Left ventricle myocardium superior (tissue), 1 donor: ENCODE measurements at places on chromosomes 13 and 19. TPM values are rescaled to one million over a fixed set of nuclear protein-coding genes. Genes with fewer than 3 reads are reported as not detected.

PEAK3 gene
- total RNA-seq, result 0.87 TPM

CCDC61 gene
- total RNA-seq, result 7.7 TPM

GRCh38 chr13:22214184-22214583 lies 543.3 kb downstream of the FGF9 start:
- no peak for DNase-seq

KCNN4 gene
- 0.50 TPM for total RNA-seq

GRCh38 chr13:35411059-35411744 lies 65.3 kb downstream of the MAB21L1 start:
- no peak for DNase-seq

GRCh38 chr19:50478901-50479715 lies 2.5 kb upstream of the GARIN5A start:
- no peak for DNase-seq

- no peak for DNase-seq
Observed at GRCh38 chr13:82116422-82116989, 1765.8 kb downstream of the SLITRK1 start.

LSR gene
- 6.1 TPM for total RNA-seq

OLFM2 gene
- 1.8 TPM for total RNA-seq

DNA sequence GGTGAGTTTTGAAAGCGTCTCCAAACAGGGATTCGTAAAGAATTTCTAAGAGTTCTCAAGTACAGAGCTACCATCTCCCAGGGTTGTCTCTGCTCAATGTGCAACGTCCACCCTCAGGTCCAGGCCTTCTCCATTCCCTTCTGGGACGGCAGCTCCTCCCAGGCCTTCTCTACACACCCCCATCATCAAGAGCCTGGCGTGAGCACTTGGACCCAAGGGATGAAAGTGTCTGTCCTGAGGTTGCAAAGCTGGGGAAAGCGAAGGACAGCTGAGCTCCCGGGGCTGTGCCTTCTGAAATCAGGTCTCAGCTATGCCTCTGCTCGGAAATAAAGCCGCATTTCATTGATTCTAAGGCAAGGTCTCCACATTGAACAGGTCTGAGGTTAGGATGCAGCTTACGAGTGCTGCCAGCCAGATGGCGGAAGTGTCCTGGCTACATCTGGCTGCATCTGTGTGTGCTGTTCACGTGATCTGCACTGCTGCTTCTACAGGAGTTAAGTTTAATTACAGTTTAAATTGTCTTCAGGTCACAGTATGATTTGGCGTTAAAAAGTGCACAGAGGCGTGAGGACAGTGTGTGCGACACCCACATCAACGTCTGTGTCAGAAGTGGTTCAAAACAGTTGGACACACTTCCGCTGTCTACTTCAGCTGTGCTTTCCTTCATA lies 27.0 kb upstream of the MIER2 start:
- DNase-seq, result no peak

IGFL3 gene
- total RNA-seq, result not detected

GRCh38 chr13:86085890-86086289 lies 286.7 kb upstream of the SLITRK6 start:
- no peak for DNase-seq

ZNF541 gene
- 0.47 TPM for total RNA-seq

UBE2L5 gene
- not detected for total RNA-seq

ZNF837 gene
- total RNA-seq, result 0.37 TPM

IFI30 gene
- 20.6 TPM for total RNA-seq

NR1H2 gene
- total RNA-seq, result 76.5 TPM

DNA sequence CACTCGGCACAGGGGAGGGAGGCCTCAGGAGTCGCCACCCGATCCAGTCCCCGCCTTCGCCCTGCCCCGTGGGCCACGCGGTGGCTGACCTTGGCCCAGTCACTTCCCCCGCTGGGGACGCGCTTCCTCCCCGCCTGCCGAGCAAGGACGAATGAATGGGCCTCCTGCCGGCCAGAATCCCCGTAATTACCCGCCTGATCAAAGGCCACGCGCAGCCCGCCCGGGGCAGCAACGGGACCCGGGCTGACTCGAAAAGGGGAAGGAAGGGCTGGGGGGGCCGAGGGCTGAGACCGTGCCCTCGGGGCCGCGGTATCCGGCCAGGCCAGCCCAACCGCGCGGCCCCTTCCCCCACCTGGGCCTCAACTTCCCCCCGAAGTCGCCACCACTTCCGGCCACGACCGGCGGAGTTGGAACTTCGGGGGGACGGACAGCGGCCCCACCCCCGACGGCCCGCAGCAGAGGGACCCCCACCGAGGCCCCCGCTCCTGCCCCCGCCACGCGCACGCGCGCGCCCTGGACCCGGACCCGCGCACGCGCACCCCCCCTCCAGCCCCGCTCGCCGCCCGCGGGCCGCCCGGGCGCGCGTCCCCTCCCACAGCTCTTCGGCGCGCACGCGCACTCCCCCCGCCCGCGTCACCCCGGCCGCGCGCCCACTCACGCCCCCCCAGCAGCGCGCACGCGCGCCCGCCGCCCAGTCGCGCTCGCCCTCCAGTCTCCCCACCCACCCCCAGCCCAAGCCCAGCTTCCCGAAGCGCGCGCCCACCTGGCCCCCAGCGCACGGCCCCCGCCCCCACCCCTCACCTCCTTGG lies 520 bp downstream of the ZNF787 start:
- peak; percentile 88 for DNase-seq

DNA sequence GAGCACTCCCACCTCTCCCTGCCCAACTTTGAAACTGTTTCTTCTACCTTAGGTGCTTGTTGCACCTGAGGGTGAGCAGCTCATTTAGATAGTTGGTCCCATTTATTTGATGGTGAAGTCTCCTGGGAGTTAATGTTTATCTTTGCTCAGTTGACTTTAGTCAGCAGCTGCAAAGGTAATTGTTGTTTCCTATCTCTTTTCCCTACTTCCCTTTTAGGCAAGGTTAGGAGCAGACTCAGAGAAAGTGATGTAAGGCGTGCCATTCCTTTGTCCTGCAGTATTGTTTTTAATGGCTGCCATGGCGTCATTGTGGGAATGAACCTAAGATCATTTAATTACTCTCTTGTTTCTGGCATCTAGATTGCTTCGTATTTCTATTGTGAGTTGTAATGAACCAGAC lies 11.6 kb downstream of the AKAP11 start:
- DNase-seq, result no peak

- peak; percentile 91 for DNase-seq
Observed at GRCh38 chr19:14006766-14007562, 844 bp upstream of the RFX1 start.

DNA sequence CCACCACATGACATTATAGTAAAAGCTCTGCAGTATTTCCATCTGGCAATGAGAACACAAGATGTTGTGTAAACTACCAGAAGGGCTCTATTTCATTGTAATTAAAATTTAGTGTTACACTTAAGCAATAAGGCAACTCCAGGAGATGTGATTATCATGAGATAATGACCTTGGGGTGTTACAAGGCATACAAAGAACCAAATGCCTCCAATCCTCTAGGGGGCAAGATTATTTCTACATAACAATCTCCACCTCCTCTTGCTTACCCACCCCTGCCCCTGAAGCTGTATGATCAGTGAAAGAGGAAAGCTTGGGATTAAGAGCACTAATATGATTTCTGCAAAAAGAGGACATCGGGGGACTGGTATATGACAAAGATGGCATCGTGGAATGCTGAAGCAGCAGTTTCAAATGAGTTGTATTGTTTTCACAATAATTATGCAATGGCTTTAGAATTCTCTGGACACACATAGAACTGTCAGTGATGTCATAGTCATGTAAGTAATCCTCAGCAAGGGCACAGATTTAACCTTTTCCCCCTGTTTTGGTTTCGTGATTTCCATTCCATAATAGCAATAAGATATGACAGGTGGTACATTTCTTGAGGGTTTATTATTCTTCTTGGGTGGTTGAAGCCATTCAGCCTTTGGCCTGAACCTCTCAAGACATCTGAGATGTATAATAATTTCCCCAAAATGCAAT lies 295.3 kb downstream of the MZT1 start:
- no peak for DNase-seq

GRCh38 chr13:60139272-60139671 lies 24.5 kb downstream of the DIAPH3 start:
- DNase-seq, result no peak

GRCh38 chr13:45681113-45681512 lies 21.0 kb upstream of the CBY2 start:
- no peak for DNase-seq

DNA sequence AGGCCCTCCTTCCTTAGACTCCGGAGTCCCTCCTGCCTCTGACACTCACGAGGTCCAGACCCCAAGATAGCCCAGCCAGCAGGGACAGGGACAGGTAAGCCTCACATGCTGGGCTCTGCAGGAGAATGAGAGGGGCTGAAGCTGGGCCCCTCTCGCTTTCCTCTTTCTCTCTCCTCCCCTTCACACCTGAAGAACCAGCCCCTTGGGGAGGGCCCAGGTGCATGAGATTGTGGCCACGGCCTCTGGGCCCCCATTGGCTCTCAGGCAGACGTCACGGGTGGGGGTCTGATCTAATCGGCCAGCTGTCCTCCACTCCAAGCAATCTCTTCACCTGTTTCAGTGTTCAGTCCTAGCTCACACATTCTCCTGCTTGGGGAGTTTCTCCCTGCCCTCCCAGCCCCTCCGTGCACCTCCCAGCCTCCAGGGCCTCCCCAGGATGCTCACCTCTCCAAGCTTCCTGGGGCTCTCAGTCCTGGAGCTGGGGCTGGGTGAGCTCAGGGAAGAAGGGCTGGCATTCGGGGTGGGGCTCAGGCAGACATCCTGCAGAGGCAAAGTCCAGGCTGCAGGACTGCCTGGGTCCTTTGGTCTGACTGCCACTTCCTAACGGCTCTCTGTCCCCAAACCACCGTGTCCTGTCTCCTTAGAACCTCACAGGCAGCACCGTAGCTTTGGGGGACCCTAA lies 2.8 kb downstream of the TMEM150B start:
- DNase-seq, result no peak

FAM124A gene
- total RNA-seq, result 14.9 TPM

DNA sequence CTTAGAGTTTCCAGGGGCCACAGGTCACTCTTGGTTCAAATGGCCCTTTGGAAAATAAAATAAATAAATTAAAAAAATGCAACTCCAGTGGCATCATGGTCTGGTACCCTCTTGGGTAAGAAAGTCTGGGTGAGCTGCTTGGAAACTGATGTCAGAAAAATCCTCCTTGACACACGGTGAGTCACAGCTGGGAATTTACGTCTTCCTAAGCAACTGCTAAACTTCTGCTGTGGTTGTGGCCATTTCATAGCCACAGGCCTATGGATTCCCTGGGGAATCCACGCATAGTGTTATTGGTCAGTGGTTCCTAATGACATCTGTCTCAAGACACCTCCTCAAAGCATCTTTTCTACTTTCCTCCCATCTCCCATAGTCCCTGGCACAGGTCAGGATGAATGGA lies 220.8 kb downstream of the COG6 start:
- no peak for DNase-seq

SLITRK6 gene
- 1.9 TPM for total RNA-seq

HNRNPM gene
- 129 TPM for total RNA-seq

EEF1AKMT1 gene
- total RNA-seq, result 9.1 TPM

- no peak for DNase-seq
Observed at GRCh38 chr13:111480976-111481375, 160.5 kb downstream of the TEX29 start.

- no peak for DNase-seq
Observed at GRCh38 chr13:99913167-99913566, 58.4 kb downstream of the ZIC5 start.

ODAD3 gene
- 0.42 TPM for total RNA-seq

SULT2A1 gene
- not detected for total RNA-seq

VSTM2B gene
- not detected for total RNA-seq

- DNase-seq, result peak; percentile 96
Observed at GRCh38 chr19:49808711-49809159, 4.4 kb downstream of the FUZ start.

GRCh38 chr19:38850976-38851621 lies 1.3 kb upstream of the HNRNPL start:
- peak; percentile 56 for DNase-seq

SWSAP1 gene
- total RNA-seq, result 2.0 TPM

- DNase-seq, result no peak
Observed at GRCh38 chr19:28449803-28450202, 763.1 kb downstream of the UQCRFS1 start.

- DNase-seq, result no peak
Observed at GRCh38 chr13:97491452-97491851, 57.5 kb downstream of the RAP2A start.

DNA sequence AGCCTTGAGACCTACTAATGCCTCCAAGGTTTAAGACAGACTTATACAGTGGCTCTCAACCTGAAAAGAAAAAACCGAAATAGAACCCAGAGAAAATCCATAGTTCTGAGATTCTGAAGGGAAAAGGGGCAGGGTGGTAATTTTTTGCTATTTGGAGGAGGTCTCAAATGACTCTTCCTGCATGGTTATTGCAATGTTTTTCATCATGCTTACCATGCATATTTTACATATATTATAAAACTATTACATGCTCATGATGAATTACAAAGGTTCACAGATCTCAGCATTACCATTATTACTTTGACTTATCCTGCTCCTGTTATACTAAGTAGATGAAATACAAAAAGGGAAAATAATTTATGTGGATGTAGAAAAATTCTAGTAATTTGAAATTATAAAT lies 47.6 kb downstream of the N4BP2L2 start:
- DNase-seq, result no peak

F7 gene
- total RNA-seq, result not detected
